Vagina (tissue), 2 donors: ENCODE measurements at places on chromosomes 3 and 15.

GRCh38 chr3:28542351-28542750 is 193.7 kb upstream of the AZI2 start:
- no peak for DNase-seq

DNA sequence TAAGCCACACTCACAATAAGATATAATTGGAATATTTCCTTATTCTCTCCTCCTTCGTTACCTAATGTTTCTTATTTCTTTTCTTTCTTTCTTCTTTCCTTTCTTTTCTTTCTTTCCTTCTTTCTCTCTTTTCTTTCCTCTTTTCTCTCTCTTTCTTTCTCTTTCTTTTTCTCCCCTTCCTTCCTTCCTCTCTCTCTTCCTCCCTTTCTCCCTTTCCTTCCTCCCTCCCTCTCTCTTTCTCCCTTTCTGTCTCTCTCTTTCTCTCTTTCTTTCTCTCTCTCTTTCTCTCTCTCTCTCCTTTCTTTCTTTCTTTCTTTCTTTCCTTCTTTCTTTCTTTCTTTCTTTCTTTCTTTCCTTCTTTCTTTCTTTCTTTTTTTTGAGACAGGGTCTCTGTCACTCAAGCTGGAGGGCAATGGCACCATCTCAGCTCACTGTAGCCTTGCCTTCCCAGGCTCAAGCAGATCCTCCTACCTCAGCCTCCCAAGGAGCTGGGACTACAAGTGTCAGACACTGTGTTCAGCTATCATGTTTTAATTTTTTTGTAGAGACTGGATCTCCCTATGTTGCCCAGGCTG is 19.3 kb upstream of the PIAS1 start:
- DNase-seq: no peak

GRCh38 chr3:18134386-18135059 is 290.6 kb downstream of the SATB1 start:
- DNase-seq: no peak

GRCh38 chr3:23493889-23494288 is 290.8 kb downstream of the UBE2E2 start:
- DNase-seq: no peak

DNA sequence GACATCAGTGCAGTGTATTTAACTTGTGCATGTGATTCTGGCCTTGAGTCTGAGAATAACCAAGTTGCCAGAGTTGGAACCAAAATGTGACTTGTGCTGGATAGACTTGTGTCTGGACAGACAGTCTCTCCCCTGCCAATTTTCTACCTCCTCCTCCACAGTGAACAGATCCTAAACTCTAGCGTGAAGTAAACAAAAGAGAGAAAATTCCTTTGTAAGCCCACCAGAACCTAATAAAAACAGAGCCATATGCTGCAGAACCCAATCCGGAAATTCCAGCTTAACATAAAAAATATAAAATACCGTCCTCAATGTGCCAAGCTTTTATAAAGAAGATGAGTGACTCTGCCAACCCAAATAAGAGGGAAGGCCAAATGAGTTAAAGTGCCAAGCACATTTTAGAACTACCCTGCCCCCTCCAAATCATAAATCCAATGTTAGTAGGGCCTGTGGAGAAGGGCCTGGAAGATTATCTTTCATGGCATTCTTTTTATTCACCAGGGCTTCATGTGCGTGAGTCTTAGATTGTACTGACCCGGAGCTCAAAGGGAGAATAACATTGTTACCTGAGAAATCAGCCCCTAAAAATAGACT is 344.6 kb upstream of the PROK2 start:
- no peak for DNase-seq

DNA sequence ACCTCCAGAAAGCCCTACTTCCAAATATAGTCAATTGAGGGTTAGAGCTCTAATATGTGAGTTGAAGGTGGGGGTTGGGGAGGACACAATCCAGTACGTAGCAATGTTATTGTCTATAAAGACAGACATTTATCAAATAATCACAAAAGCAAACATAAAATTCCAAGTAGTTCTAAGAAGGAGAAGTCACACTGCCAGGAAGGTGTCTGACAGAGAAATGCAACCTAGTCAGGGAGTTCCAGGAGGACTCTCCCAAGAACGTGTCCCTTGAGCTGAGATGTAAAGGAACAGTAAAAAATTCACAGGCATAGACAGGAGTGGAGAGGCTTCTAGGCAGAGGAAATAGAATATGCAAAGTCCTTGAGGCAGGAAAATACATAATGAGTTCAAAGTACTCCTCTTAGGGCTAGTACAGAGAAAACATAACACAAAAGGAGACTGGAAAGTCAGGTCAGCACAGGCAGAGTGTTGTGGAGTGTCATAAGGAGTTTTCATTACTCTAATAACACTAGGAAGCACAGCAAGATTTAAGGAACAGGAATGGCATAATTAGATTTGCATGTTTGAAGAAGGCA is 277.6 kb upstream of the STT3B start:
- DNase-seq: no peak

DNA sequence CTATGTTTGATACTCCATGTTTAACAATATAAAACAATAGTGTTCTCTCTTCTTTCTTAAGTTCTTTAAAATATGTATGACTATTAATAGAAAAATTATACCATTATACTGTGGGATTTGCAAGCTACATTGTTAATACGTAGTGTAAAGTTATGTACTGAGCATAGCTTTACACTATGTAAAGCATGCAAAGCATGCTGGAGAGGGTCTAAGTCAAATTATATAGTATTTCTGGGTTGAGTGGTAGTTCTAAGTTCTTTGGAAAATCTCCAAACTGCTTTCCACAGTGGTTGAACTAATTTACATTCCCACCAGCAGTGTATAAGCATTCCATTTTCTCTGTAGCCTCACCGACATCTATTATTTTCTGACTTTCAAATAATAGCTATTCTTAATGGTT is 253.0 kb downstream of the RAP2B start:
- no peak for DNase-seq

DNA sequence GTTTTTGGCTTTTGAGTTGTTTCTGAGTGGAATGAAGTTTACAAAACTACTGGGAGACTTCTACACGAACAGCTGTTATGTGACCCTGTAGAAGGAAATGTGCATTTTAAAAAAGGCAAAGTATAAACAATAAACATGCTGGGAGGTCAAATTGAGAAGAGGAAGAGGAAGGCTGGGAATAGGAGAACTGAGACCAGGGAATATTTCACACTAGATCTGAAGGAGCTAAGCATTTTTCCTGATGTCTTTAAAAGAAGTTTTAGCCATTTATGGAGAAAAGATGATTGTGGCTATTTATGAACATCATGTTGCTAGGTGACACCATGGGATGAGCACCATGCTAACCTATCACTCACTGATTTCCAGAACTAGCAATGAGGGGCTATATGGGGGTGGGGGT is 76.3 kb upstream of the FAM98B start:
- DNase-seq: no peak

DNA sequence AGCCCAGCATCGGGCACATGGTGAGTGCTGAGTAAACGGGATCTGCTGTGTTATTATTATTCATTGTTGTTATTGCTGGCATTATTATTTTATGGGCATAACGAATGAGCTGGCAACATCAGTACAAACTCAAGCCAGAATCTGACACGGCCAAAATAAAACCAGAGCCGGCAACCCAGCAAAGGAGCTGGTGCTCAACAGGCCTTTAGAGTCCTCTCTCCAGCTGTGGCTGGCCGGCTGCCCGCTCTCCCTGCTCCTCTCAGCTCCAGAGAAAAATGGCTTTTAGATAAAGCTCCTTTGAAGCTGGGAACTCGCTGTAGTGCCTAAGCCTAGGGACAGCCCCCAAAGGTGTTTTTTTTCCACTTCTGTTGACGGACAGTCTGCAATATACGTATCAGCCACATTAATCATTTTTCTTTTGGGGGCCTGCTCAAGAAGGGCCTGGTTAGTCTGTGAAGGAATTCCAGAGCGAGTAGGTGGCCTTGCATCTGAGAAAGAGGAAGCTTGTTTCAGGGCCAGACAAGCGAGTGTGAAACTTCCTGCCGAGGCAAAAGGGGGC is 193.9 kb upstream of the UBE2E1 start:
- no peak for DNase-seq

DNA sequence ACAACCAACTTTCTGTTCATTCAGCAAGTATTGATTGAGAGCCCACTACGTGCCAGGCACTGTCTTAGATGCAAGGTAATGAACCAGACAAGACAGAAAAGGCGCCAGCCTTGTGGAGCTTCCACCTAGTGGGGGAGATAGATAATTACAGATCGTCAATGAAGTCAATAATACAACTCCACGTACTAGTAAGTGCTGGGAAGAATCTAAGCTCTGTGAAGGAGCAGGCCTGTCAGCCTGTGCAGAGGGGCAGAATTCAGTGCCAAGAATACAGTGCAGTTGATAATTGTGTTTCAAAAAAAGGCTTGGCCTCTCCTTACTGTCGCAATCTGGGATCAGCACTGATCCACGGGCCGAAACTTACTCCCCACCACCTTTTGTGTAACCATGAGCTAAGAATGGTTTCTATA is 186.3 kb downstream of the FEZF2 start:
- DNase-seq: no peak

DNA sequence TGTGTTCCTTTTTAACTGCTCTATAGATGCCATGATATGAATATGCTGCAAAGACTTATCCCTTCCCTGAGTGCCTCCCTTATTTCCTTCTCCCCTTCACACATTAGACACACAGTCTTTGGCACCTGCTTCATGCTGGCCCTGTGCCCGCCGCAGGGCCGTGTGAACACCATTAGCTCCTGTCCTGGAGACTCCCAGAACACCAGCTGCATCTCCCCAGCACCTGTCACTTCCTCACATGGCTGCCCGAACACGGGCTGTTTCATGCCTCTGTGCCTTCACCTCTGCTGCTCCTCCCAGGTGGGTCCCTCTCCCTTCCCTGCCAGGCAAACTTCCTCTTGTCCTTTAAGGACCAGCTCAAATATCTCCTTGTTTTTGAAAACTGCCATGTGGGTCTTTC is 40.5 kb upstream of the SEC13 start:
- DNase-seq: no peak

GRCh38 chr3:190811775-190812480 is 50.6 kb downstream of the GMNC start:
- no peak for DNase-seq

DNA sequence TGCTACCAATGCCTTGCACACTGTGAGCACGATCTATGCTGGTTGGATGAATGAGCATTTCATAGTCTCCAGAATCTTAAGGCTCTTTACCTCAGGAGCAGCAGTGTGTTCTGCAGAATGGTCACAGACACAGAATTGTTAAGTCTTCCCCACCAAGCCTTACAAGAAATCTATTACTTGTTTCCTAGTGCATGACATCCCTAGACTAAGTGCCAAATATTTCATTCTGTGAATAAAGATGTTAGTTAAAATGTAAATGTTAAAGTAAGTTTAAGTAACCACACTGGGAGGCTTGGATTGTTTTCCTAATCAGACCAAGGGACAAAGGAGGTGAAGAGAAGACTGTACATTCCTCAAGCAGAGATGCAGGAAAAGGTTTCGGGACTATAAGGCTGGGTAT is 4.1 kb upstream of the TNFSF10 start:
- DNase-seq: no peak

DNA sequence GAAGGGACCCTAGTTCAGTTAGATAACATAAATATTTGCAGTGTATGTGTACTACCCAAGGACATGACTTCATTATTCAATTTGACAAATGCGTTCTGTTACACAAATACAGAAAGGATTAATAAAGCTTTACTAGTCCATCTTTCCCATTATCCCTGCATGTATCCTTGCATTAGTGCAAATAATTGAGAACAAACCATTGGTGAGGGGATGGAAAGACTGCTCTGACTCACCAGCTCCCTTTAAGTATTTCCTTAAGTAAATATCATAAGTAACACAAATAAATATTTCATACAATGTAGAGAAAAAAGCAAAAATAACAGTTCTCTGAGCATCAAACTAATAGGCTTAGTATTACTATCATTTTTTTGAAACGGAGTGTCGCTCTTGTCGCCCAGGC is 1.9 kb upstream of the GPD1L start:
- no peak for DNase-seq
